ENCODE measurements at places on chromosomes 12 and 14.

- no peak for DNase-seq
Observed at GRCh38 chr12:9730011-9730410, 2.9 kb downstream of the CLECL1 start.

DNA sequence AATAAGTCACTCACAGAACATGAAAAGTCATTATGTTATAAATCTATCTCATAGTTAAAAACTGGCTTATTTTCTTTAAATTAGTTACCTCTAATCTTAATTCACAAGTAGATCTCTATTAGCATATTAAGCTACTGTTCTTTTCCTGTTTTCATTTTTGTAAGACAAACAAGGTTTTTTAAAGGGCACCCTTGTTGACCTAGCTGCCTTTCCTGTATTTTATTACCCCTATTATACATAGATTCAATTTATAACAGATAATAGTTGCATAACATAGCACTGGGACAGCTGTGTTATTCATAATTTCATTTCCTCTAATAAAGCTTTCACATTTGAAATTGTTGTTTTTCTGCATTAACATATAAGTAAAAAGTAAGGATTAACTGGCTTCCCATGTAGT, 1500.7 kb upstream of the FLRT2 start:
- no peak for DNase-seq

DNA sequence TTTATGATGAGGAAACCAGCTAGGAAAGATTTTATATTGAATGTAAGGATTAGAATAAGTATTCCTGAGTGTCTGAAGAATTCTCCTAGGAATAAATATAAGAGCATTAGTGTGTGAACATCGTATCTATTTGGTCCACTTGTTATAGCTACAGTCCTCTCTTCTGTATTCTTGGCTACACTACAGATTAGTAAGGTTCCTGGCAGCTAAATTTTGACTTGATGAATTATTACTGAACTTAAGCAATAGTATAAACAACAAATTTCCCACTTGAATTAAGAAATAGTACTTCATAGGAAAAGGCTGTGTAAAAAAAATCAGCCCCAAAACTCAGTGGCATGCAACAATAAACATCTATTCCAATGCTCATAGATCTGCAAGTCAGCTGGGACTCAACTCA, 138.4 kb upstream of the G2E3 start:
- DNase-seq = no peak

- DNase-seq = no peak
Observed at GRCh38 chr14:81110186-81110585, 110.6 kb downstream of the GTF2A1 start.

- DNase-seq = no peak
Observed at GRCh38 chr12:92338671-92339070, 193.0 kb upstream of the BTG1 start.

DNA sequence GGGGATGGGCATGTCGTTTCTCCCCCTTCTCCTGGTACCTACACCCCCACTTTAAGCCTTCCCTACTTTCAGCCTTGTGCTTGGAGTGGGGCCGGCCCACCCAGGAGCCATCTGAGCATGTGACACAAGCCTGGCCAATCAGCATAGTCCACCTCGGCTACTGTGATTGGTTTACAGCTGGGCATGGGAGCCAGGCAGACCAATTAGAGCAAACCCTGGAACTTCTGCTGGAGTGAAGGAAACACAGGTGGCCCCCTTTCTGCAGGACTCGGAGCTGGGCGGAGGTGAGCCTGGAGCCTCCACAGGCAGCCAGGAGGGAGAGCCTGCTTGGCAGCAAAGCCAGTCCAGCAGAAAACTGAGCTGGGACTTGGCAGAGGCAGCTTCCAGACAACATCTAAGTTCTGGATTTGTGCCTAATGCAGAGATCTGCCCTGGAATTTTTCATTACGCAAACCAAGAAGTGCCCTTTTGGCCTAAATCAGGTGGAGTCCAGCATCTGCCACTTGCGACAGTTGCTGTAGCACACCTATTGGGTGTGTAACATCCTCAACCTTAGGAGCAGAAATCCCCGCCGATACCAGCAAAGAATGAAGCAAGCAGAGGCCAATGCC, 59.5 kb downstream of the SCARB1 start:
- no peak for DNase-seq

GRCh38 chr12:28171356-28172060, 18.7 kb upstream of the CCDC91 start:
- no peak for DNase-seq

DNA sequence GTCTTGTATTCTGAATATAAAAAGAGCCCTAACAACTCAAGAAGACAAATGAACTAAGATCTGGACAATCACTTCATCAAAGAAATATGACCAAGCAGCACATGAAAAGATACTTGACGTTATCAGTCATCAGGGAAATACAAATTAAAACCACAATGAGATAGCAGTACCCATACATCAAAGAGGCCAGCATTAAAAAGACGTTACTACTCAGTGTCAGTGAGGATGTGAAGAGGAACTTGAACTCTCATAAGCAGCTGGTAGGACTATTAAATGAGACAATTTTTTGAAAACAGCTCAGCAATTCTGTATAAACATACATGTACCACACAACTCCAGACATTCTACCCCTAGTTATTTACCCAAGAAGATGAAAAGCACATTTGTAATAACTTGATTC, 55.9 kb downstream of the FERMT2 start:
- DNase-seq = no peak

DNA sequence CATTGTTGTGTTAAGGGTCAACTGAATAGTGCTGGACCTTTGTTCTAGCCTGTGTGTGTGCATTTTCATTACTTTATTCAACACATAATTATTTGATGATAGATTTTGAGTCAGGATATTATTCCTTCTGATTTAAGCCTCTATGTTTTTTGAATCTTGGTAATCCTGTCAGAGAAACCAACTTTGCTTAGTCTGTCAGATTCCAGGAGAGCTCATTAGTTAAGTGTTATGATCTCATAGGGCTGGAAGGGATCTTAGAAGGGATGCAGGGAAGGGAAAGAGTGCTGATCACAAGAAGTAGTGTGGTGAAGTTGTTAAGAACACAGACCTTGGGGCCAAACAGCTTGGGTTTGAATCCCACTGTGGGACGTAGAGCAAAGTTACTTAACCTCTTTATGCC, 52.9 kb downstream of the SCN8A start:
- DNase-seq = no peak

DNA sequence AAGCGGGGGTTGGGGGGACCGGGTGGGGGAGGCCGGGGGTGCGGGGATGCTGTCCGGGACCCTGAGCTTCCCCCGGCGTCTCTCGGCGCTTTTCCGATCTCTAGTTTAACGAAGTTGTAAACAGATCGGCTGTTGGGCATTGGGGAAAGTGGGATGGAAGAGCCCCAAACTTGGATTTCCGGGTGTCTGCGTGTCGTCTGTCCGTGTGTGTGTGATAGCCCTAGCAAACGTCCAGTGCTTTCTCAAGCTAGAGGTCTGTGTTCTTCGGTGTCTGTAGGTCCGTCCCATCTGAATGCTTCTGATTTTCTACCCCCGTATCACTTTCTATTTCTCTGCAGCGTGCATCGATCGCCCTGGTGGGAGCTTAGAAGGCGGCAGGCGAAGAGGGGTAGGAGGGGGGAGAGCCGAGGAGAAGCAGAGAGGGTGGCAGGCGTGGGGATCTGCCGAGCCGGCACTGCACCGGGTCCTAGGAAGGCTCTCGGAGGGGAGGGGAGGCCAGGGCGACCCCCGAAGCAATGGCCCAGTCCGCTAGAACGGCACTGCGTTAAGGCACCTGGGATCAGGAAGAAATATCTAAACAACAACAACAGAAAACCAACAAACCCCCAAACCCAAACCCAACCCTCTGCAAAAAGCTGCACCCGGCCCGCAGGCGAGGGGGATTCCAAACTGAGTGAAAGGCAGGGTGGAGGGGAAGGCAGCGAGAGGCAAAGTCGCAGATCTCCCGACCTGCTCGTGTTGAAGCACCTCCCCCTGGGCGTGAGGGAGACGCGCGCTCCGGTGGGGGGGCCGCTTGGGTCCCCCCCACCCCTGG, 1.0 kb downstream of the KCNA1 start:
- DNase-seq = peak; percentile 13

GRCh38 chr14:23173031-23173430, 10.4 kb downstream of the SLC7A8 start:
- no peak for DNase-seq

DNA sequence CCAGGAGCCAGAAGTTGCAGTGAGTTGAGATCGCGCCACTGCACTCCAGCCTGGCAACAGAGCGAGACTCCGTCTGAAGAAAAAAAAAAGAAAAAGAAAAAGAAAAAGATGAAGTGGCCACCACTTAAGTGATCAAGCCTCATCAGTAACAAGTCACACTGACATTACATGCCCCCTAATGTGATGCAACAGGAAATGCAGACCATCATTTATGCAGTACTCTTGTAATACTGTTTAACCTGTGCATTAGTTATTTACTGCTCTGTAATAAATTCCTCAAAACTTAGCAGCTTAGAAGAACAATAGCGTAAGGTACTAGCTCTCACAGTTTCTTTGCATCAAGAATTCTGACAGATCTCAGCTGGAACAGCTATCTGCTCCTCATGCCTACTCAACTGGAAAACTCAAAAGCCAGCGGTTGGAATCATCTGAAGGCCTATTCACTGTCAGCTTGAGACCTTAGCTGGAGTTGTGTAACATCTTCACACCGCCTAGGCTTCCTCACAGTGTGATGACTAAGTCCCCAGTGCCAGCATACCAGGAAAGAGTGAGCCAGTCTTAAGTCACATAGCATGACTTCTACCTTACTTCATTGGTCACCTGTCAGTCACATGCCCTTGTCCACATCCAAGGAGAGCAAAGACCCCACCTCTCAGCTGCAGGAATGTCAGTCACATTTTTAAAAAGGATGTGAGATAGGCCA, 31.5 kb downstream of the EPS8 start:
- no peak for DNase-seq

GRCh38 chr12:121107681-121108080, 25.0 kb upstream of the P2RX7 start:
- no peak for DNase-seq

- DNase-seq = no peak
Observed at GRCh38 chr12:29164477-29165393, 15.7 kb downstream of the FAR2 start.

DNA sequence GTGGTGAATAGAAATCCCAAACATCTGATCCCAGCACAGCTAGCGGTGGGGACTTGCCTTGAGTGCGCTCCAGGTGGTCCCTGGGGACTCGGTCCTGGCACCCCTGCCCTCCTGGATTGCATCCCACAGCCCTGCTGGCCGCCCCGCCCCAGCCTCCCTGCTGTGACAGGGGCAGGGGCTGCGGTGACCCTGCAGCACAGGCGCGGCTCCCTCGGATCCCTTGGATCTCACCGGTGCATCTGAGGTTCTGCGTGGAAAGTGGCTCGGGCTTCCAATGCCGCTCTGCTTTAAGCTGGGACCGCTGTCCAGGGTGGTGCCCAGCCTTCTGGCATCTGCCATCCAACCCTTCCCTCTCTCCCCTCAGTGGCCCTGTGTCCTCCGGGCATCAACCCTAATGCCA, 16.0 kb downstream of the ANKRD9 start:
- DNase-seq = no peak

- DNase-seq = no peak
Observed at GRCh38 chr12:102052192-102053061, 9.4 kb downstream of the WASHC3 start.

- no peak for DNase-seq
Observed at GRCh38 chr12:28799348-28799747, 349.7 kb upstream of the FAR2 start.

DNA sequence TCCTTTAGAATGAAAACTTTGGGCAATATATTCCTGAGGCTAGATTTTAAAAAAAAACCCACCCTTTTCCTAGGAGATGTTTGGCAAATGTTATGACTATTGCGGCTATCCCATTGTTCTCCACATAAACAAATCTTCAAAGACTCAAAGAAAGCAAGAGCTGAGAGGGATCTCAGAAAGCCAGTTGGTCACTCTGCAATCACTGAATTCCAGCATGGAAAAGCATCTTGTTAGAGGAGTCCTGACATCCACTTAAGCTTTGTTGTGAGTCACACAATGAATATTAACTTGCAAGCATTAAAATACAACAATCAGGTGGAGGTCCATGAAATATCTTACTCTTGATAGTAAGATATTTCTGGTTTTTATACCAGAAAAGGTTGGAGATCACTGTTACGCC, 11.0 kb upstream of the PTPRB start:
- DNase-seq = no peak

DNA sequence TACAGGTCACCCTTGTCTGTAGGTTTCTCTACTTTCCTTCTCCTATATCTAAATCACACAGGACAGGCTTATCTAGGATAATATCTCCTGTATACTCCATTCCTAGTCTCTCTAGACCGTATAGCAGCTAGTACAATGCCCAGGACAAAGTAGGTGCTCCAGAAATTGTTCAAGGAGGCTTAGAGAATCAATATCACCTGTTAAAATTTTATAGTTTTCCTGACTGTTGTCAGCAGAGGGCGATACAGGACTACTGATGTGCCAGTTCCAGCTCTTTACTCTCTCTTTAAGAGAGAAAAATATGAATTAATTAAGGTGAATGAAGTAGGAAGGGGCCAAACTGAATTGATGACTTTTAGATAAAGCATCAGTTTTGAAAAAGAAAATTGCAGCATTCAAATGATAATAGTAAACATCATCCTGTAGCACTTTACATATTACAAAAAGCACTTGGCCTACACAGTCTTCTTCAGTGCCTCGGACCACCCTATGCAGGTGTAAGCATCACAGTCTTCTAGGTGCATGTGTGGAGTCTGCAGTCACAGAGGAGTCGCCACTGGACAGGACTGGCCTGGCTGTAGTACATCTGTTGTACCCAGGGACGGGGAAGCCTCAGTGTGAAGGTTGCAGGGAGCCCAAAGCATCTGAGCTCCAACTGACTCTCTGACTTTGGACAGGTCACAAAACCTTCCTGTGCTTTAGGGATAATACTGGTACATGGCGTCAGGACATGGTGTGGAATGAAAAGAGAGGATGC, 61.9 kb upstream of the MAX start:
- peak; percentile 36 for DNase-seq
